ENCODE measurements at places on chromosomes 3 and 15.

DNA sequence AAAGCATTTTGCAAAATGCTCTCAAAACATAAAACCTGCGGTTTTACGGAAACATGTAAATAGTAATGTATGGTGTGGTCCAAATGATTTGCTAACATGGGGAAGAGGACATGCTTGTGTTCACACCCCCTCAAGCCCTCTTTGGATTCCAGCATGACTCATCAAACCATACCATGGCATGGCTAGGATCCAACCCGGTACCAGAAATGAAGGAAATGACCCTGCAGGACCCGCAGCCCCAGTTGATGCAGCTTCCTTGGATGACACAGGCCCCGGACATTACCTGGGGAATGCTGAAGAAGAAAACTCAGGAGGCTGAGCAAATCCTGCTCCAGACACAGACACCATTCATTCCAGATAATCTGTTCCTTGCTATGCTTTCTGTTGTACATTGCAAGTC lies 222.9 kb downstream of the DTWD1 start:
- no peaks in the 10 kb centered on the region for H3K27me3 ChIP-seq
- H3K4me3 ChIP-seq = no peak overlapping the region
- peak; percentile 75 for DNase-seq
- peaks cover 25% of the 10 kb centered on the region for H3K4me1 ChIP-seq
- no peaks in the 10 kb centered on the region for H3K36me3 ChIP-seq

DNA sequence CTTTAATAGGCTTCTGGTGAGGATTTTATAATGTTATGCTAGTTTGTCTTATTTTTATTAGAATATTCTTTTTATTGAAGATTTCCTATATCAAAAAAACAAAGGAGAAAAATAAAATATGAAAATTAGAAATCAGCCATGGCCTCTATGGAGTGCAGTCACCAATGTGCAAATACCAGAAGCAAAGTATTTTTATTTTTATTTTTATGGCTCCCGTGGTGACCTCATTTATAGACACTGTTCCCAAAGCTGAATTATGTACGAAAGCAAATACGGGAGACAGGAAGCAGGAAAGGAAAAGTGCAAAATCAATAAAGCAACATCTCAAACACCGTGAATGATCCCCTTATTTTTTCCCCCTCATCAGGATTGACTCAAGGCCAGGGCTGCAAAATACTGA lies 35.1 kb downstream of the DAZL start:
- H3K27ac ChIP-seq = peak overlapping the region; percentile 40
- H3K27me3 ChIP-seq = no peaks in the 10 kb centered on the region
- H3K4me1 ChIP-seq = peaks cover 7% of the 10 kb centered on the region
- peak; percentile 41 for DNase-seq
- no peak overlapping the region for H3K4me3 ChIP-seq
- H3K36me3 ChIP-seq = no peaks in the 10 kb centered on the region

DNA sequence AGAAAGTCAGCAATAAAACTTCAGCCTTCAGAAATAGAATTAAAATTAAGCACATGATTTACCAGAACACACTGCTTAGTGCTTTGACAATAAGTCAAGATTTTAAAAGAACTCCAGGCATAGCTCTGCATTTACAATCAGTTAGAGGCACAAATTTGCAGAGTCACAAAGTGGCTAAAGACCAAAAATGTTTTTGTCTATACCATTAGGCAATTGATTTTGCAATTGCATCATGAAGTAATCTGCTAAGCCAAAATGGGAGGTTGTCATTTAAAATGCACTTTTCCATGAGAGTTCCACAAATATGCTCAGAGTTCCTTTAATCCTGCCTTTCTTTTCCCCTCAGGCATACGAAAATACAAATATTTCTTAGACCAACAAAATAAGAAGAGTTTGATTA lies 10.1 kb upstream of the DCP1A start:
- DNase-seq = no peak
- no peaks in the 10 kb centered on the region for H3K36me3 ChIP-seq
- no peak overlapping the region for H3K27ac ChIP-seq

DNA sequence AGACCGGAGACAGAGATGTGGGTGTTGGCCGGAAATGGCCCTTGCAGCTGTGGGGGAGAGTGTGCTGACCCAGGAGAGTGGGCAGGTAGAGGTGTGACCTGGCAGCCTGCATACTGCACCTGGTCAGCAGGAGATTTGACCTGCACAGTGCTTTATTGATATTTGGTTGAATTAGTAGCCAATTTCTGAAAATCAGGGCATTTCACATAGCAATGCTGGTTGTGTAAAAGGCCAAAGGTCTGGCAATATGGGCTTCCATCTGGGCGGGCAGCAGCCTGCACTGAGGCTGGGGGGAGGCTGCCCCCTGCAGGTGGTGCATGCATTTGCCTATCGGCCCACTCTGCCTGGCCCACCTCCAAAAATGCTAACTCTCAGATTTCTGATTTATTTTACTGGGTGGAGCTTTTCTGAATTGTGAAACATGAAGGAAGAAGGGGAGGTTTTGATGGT lies 9.4 kb upstream of the MGLL start:
- H3K4me3 ChIP-seq = no peak overlapping the region
- no peaks in the 10 kb centered on the region for H3K27me3 ChIP-seq
- no peaks in the 10 kb centered on the region for H3K36me3 ChIP-seq
- no peak overlapping the region for H3K27ac ChIP-seq
- no peaks in the 10 kb centered on the region for H3K4me1 ChIP-seq

DNA sequence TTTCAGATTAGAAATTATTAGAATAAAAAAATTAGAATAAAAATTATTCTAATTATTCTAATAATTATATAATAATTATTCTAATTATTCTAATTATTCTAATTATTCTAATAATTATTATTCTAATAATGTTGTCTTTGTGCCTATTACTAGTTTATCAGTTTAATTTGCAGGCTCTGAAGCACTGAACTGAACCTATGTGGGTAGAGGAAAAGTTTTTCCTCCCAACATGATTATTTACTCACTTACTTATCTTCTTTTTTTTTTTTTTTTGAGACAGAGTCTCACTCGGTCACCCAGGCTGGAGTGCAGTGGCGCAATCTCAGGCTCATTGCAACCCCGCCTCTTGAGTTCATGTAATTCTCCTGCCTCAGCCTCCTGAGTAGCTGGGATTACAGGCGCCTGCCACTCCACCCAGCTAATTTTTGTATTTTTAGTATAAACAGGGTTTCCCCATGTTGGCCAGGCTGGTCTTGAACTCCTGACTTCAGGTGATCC lies 39.7 kb upstream of the C15orf39 start:
- H3K4me1 ChIP-seq = no peaks in the 10 kb centered on the region
- no peak overlapping the region for H3K4me3 ChIP-seq
- DNase-seq = no peak
- no peak overlapping the region for H3K27ac ChIP-seq
- H3K27me3 ChIP-seq = no peaks in the 10 kb centered on the region
- no peaks in the 10 kb centered on the region for H3K36me3 ChIP-seq

- no peaks in the 10 kb centered on the region for H3K27me3 ChIP-seq
- no peak overlapping the region for H3K27ac ChIP-seq
- H3K4me3 ChIP-seq = no peak overlapping the region
- H3K36me3 ChIP-seq = no peaks in the 10 kb centered on the region
- no peaks in the 10 kb centered on the region for H3K4me1 ChIP-seq
- no peak for DNase-seq
Measured at GRCh38 chr3:40961104-40961857, 238.0 kb upstream of the CTNNB1 start.

- no peaks in the 10 kb centered on the region for H3K36me3 ChIP-seq
- DNase-seq = no peak
- no peak overlapping the region for H3K4me3 ChIP-seq
- peaks cover 87% of the 10 kb centered on the region for H3K27me3 ChIP-seq
- no peaks in the 10 kb centered on the region for H3K4me1 ChIP-seq
Measured at GRCh38 chr15:37220949-37221670, 120.8 kb upstream of the MEIS2 start.

DNA sequence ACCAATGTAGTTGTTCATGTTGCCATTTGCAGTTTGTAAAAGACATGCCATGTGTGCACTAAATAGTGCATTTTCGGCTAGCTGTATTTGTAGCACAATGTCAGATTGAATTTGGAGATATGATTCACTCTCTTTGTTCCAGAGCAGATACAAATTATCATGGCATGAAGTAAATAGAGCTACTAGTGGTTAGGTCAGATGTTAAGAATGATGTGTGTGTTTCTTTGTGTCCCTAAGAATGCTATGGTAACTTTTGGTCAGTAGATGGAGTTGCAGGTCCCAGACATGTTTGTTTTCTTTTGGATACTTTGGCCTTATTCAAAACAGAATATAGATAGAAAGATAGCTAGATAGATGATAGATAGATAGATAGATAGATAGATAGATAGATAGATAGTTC lies 595.8 kb downstream of the NLGN1 start:
- peak; percentile 45 for DNase-seq
- no peaks in the 10 kb centered on the region for H3K4me1 ChIP-seq
- no peaks in the 10 kb centered on the region for H3K36me3 ChIP-seq
- no peak overlapping the region for H3K27ac ChIP-seq
- H3K27me3 ChIP-seq = no peaks in the 10 kb centered on the region

DNA sequence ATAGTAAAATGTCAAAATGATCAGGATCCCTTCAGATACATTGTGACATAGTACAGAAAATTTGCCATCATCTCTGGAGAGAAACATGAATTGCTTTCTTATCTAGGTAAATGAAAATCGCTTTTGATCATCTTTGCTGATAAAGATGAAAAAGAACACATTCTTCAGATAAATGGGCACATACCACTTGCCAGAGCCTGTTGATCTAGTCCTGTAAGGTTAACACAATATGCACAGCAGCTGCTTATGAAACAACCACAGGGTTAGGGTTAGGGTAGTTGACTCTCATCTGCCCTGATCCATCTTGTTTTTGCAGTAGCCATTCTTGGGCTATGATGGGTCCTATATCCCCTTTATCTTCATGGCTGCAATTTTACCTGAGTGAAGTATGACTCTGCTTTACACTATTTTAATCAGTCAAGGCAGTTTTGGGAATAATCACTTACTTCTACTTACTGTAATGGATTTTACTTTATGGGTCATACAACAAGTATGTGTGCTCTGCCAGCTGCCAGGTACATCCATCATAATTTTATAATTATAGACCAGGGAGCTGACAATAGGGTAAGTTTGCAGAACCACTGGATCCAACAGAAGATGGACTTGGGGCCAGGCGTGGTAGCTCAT lies 12.6 kb upstream of the SPINK8 start:
- DNase-seq = no peak
- no peaks in the 10 kb centered on the region for H3K36me3 ChIP-seq
- H3K27ac ChIP-seq = no peak overlapping the region

DNA sequence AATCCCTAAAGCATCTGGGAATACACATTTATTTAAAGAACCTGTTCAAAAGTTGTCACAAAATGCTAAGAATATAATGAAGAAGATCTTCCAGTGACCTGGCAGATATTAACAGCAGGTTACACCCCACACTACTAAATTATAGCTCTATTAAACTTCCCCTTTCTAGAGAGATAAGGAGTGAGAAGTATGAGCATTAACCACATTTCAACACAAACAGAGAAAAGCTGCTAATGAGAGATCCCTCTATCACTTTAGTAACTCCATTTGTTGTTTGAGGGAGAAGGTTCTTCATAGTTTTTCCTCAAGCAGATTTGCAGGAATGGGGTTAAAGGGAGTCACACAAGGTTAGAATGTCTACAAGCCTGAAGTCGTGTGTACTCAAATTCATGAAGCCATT lies 3.6 kb downstream of the COL8A1 start:
- no peak for DNase-seq
- H3K4me3 ChIP-seq = no peak overlapping the region
- no peaks in the 10 kb centered on the region for H3K36me3 ChIP-seq
- H3K27ac ChIP-seq = no peak overlapping the region
- peaks cover 13% of the 10 kb centered on the region for H3K4me1 ChIP-seq

DNA sequence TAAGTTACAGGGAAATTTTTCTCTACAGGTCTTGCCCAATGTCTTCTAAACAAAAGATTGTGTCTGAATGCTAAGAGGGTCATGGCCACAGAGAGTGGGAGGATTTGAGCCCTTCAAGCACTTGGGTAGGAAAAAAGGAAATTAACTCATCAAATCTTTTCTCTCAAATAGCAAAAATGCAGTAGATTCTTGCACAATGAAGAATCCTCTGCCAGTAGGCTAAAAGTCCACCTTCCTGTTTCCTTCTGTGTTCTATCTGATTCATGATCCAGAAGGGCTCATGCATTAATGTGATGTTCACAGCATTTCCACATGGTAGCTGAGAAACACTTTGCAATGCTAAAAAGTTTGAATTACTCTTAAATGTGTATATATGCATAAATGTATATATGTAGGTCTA lies 177.1 kb downstream of the CD47 start:
- H3K27me3 ChIP-seq = no peaks in the 10 kb centered on the region
- no peaks in the 10 kb centered on the region for H3K36me3 ChIP-seq
- peaks cover 4% of the 10 kb centered on the region for H3K4me1 ChIP-seq
- DNase-seq = peak; percentile 40
- no peak overlapping the region for H3K27ac ChIP-seq
- no peak overlapping the region for H3K4me3 ChIP-seq

DNA sequence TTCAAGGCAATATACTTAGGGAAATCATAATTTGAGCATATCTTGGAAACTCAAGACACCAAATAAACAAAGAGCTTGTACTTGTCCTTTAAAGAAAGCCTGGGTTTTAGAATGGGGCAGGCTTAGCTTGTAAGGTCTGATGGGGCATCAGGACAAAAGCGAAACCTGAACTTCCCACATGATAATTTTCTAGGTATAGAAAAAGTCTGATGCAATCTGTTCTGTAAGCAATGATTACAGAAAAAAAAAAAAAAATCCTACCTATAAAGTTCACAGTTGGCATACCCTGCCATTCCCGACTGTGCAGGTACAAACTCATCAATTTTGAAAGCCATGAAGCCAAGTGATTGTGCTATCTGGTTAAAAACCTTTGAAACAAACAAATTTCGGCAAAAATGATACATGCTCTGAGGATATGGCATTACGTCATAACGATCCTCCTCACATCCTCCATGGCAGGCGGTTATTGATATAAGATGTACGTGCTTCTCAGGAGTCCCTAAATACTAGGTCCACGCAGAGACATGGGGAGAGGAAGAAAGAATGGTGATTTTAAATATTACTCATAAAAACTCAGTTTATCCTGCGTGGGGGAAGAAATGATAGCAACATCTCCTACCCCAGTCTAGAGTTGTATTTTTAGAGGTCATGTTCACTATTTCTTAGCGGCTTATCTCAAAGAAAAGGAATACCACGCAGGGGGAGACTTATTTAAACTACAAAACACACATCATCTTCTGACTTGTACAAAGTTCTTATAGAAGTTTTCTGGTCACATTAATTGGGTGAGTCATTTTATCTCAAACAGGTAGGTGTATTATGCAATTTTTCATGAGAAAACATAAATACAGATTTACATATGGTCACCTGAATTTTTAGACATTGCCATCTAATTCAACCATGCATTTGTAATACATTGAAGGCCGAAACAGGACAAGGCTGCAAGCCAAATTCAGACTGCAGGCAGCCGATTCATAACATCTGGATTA lies 27.0 kb downstream of the MB21D2 start:
- peak overlapping the region; percentile 43 for H3K27ac ChIP-seq
- H3K4me1 ChIP-seq = peaks cover 77% of the 10 kb centered on the region
- peak overlapping the region; percentile 11 for H3K4me3 ChIP-seq
- no peaks in the 10 kb centered on the region for H3K36me3 ChIP-seq

GRCh38 chr3:33911525-33912322 lies 113.3 kb downstream of the PDCD6IP start:
- H3K27ac ChIP-seq = no peak overlapping the region
- peak; percentile 59 for DNase-seq
- H3K27me3 ChIP-seq = 0 out of 2 replicates have a peak, but pooled peaks cover 3% of the 10 kb centered on the region
- H3K36me3 ChIP-seq = no peaks in the 10 kb centered on the region
- H3K4me3 ChIP-seq = no peak overlapping the region

Measured in PC-3 (cell line).